ENCODE measurements at places on chromosomes 16 and 17.

DNA sequence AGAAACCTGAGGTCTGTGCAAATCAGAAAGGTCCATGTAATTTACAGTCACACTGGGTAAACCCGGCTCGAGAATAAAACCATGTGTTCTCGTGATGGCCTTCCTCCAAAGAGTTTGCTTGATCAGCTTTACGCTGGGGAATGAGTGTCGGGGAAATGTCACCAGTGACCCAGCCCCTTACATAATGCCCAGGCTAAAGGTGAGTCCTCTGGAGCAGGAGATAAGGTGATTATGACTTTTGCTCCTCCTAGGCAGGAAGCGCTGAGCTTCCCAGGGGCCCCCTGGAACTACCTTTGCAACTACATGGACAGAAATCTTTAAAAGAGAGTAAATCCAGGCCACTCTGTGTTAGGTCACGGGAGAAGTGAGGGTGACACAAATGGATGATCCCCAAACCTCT, 15.7 kb downstream of the SLC6A4 start:
- ATAC-seq: no peak

GRCh38 chr17:35073183-35073790, 9.8 kb upstream of the RFFL start:
- ATAC-seq: no peak

GRCh38 chr16:1770328-1771187, 785 bp downstream of the NME3 start:
- ATAC-seq: peak; percentile 2

- no peak for ATAC-seq
Observed at GRCh38 chr16:50763211-50763610, 21.3 kb downstream of the CYLD start.

GRCh38 chr17:47878203-47879027, 17.6 kb upstream of the SP2 start:
- ATAC-seq: peak; percentile 15

- no peak for ATAC-seq
Observed at GRCh38 chr17:41544491-41544892, 16.4 kb upstream of the KRT19 start.

- no peak for ATAC-seq
Observed at GRCh38 chr17:47855737-47856136, 4.8 kb upstream of the SP6 start.

DNA sequence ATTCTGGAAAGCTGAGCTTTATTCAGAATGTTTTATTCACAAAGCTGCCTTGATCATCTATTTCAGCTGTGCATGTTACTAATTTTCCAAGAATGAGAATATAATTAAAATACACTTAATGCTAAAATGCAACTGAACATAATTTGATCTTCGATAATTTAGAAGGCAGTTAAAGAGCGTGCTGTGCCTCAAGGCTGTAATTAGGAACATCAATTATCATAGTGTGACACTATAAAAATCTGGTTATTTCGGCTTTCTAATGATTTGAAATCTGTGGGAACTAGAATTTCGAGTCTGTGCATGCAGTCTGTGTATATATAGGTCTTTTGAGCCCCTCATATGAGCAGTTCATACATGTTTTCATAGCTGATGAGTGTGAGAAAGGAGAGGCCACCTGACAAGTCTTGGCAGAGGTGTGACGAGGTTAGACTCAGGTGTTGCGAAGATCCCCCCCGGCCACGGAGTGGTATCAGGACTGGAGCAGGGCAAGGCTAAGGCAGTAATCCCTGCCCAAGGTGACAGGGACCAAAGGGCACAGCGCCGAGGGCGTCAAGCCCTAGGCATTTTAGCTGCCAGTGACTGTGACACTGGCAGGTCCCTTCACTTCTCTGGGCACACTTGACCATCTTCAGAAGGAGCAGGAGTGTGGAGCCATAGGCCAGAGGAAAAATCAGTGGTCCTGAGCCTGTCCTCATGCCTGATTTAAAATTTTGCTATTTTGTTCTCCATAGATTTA, 328.5 kb downstream of the SNX29 start:
- no peak for ATAC-seq

GRCh38 chr17:8781776-8782175, 17.4 kb downstream of the MFSD6L start:
- no peak for ATAC-seq

- no peak for ATAC-seq
Observed at GRCh38 chr17:17736205-17737183, 55.2 kb downstream of the RAI1 start.

GRCh38 chr17:11944587-11944986, 52.7 kb downstream of the ZNF18 start:
- ATAC-seq: no peak

- ATAC-seq: no peak
Observed at GRCh38 chr16:58037365-58038057, 12.0 kb downstream of the MMP15 start.

Measured in SK-N-SH treated with all-trans-retinoic acid at 6 μM for 48 hours (cell line).